ENCODE measurements at places on chromosomes 11 and 22. TPM values are rescaled to one million over a fixed set of nuclear protein-coding genes. Genes with fewer than 3 reads are reported as not detected.
A peak's percentile ranks its signal among the peaks of the same experiment; 100 is the strongest.

DNA sequence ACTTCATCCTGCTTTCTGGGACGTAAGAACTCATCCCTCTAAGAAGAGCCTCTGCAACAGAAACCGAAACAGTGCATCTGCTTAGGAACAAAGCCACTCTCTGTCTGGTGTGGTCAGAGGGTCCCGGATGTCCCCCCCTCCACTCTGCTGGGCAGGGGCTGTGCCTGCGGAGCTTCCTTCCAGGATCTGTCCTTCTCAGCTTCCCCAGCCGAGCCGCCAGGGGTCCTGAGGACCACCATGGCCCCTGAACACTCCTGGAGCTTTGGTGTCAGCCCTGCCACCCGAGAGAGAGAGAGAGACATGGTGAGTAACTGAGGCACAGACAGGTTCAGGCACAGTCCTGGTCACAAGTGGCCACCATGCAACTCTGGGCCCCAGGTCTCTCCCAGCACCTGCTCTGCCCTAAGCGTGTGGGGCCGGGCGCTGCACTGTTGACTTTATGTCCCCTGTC, 24.4 kb upstream of the MGAT3 start:
- no peak overlapping the region for H3K27ac ChIP-seq
- no peak overlapping the region for H3K4me3 ChIP-seq
- DNase-seq: no peak

- no peak overlapping the region for H3K27ac ChIP-seq
- 0 out of 2 replicates have a peak, but pooled peaks cover 11% of the 10 kb centered on the region for H3K27me3 ChIP-seq
- no peaks in the 10 kb centered on the region for H3K4me1 ChIP-seq
- H3K4me3 ChIP-seq: no peak overlapping the region
Observed at GRCh38 chr11:2526808-2527381, 82.1 kb downstream of the KCNQ1 start.

DNA sequence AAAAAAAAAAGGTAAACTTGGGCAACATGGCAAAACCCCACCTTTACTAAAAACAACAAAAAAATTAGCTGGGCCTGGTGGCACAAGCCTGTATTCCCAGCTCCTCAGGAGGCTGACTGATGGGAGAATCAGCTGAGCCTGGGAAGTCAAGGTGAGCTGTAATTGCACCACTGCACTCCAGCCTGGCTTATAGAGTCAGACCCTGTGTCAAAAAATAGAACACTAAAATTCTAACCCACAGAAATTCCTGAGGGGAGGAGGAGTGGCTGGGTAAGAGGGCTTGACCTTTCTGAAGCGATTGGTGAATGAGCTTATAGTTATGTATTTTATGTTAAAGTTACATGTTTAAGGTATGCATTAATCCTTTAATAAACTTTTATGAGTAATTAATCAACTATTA, 53.3 kb downstream of the FAT3 start:
- peaks cover 29% of the 10 kb centered on the region for H3K4me1 ChIP-seq
- H3K27me3 ChIP-seq: no peaks in the 10 kb centered on the region
- H3K27ac ChIP-seq: no peak overlapping the region
- no peak for DNase-seq
- H3K36me3 ChIP-seq: no peaks in the 10 kb centered on the region

DNA sequence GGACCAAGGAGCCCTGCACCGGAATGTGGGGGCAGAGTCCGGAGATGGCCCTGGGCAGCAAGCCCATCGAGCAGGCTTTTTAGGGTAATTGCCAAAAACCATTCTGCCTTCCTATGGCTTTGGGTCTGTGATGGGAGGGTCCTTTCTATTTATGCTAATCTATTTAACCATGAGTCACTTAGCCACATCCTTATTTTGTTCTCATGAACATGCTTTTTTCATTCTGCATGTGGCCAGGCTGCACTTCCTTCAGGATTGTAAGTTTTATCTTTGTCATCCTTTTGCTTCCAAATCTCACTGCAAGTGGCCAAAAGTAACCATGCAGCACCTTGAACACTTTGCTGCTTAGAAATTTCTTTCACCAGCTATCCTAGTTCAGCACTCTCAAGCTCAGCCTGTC, 88.3 kb downstream of the EFCAB6 start:
- no peaks in the 10 kb centered on the region for H3K36me3 ChIP-seq
- H3K27me3 ChIP-seq: no peaks in the 10 kb centered on the region
- no peak overlapping the region for H3K27ac ChIP-seq

DNA sequence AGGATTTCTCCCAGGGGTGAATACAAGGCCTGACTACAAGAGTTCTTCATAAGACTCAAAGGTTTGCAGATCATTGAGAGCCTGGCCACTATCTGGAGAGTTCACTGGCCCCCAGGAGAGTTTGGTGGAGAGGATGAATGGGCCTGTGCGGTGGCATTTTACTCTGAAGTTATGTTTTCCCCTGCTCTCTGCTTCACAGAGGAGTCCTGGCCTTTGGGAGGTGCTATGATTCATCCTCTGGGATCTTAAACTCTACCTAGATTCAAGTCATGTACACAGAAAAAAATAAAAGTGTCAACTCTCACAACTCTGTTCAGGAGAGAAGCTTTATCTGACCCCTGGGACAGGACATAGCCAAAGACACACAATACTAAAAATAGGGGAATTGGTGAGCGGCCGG, 159.1 kb upstream of the CARD18 start:
- no peak overlapping the region for H3K4me3 ChIP-seq
- no peaks in the 10 kb centered on the region for H3K36me3 ChIP-seq
- no peaks in the 10 kb centered on the region for H3K27me3 ChIP-seq
- H3K4me1 ChIP-seq: peaks cover 26% of the 10 kb centered on the region
- DNase-seq: peak; percentile 46

- H3K36me3 ChIP-seq: no peaks in the 10 kb centered on the region
- H3K27ac ChIP-seq: peak overlapping the region; percentile 58
- H3K4me1 ChIP-seq: peaks cover 38% of the 10 kb centered on the region
- H3K27me3 ChIP-seq: no peaks in the 10 kb centered on the region
- peak overlapping the region; percentile 45 for H3K4me3 ChIP-seq
- DNase-seq: peak; percentile 76
Observed at GRCh38 chr11:43735961-43736360, 55.4 kb downstream of the HSD17B12 start.

MPPED2 gene
- total RNA-seq: not detected

NPAS4 gene
- total RNA-seq: not detected

MAP6 gene
- total RNA-seq: 9.9 TPM

Measured in GM23248 (cell line).